ENCODE measurements at places on chromosomes 12 and 14.

GRCh38 chr14:96091941-96092411 is 52.8 kb downstream of the C14orf132 start:
- no peak for DNase-seq

DNA sequence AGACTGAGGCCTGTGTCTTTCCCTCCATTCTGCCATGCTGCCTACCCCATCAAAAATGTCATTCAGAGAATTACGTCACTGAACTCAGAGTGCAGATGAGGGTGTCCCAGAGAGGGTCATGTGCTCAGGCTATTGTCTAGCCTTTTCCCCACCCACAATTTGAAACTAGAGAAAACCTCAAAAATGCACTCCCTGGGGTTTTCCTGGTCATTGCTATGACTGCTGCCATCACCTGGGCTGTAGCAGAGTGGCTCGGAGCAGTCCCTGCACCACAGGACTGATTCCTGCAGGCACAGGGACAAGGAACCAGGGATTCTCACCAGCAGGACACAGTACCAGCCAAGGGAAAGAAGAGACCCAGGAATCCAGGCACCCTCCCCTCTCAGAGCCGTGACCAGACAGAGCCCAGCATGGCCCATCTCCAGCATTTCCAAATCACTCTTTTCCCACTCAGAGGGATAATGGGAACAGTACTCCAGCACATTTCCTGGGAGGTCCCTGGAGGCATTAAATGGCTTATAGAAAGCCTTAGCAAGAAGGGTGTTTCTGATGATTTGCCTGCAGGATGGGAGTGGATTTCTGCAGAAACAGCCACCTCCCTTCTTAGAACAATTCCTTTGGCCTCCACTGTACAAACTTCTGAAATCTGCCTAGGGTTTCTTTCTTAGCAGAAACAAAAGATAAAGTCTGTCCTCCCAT is 45.9 kb downstream of the VWF start:
- no peak for DNase-seq

GRCh38 chr14:102778338-102779083 is 1.3 kb downstream of the TRAF3 start:
- DNase-seq: peak; percentile 16

DNA sequence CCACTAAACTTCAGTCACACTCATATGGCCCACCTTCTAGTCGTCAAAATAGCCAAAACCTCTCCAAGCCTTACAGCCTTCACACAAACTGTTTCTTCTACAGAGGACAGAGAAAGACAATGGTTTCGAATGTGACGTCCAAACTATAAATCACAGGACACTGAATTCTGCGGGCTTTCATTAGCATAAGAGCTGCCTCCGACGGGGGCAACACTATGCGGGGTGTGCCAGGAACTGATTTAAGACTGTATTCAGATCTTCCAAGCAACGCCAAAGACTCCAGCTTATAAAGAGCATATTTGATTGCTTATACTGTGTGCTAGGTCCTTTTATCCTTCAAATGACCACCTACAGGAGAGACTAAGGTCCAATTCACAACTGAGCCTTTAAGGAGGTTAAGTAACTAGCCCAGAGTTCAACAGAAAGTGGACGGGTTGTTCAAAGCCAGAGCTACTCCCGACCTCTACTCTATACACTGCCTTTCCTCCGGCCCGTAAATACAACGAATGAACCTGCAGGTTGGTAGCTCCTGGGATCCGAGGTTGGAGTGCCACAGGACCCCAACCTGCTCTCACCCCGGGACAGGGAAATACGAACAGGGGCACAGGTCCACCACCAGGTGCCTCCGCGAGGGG is 575 bp downstream of the L2HGDH start:
- no peak for DNase-seq

GRCh38 chr14:22768947-22769346 is 2.5 kb downstream of the OXA1L start:
- DNase-seq: no peak

GRCh38 chr12:99670635-99671034 is 23.1 kb downstream of the GARIN6 start:
- no peak for DNase-seq

GRCh38 chr12:75020068-75020557 is 189.5 kb downstream of the KCNC2 start:
- DNase-seq: no peak

DNA sequence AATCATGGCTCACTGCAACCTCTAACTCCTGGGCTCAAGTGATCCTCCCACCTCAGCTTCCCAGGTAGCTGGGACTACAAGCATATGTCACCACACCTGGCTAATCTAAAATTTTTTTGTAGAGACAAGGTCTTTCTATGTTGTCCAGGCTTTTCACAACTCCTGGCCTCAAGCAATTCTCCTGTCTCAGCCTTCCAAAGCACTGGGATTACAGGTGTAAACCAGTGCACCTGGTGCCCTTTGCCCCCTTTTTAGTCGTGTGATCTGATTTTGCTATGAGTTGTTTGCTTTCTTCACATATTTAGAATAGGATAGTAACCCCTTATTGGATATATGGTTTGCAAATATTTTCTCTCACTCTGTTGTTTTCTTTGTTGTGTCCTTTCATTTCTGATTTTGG is 1.7 kb upstream of the RAD52 start:
- DNase-seq: no peak

DNA sequence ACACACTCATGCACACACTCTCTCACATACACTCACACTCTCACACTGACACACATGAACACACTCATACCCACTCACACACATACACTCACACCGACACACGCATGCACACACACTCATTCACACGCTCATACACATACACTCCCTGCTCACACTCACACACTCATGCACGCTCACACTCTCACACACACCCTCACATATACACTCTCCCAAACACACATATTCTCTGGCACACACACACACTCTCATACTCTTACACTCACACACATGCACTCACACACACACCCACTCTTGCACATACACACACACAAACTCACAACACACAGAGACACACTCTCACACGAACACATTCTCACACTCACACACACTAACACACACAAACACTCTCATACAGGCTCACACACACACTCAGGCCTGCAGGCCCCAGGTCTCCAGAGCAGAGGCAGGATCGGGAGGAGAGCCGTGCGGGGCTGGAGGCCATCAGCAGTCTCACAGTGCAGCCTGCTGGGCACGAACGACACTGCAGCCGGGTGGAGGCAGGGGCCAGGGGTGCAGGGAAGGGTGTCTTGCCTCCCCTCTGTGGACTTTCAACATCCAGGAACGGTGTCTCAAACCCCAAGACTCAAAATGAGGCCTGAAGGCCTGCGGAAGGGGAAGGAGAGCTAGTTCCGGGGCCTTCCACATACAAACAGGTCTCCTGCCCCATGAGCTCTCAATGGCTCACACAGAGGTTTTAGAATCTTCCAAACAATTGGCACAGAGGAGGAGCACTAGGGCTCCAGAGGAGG is 148.7 kb downstream of the ANO2 start:
- no peak for DNase-seq

GRCh38 chr14:23101213-23101970 is 3.4 kb downstream of the CIROP start:
- no peak for DNase-seq

- no peak for DNase-seq
These were observed 74.6 kb upstream of the CDKN3 start for GRCh38 chr14:54322246-54322645.

DNA sequence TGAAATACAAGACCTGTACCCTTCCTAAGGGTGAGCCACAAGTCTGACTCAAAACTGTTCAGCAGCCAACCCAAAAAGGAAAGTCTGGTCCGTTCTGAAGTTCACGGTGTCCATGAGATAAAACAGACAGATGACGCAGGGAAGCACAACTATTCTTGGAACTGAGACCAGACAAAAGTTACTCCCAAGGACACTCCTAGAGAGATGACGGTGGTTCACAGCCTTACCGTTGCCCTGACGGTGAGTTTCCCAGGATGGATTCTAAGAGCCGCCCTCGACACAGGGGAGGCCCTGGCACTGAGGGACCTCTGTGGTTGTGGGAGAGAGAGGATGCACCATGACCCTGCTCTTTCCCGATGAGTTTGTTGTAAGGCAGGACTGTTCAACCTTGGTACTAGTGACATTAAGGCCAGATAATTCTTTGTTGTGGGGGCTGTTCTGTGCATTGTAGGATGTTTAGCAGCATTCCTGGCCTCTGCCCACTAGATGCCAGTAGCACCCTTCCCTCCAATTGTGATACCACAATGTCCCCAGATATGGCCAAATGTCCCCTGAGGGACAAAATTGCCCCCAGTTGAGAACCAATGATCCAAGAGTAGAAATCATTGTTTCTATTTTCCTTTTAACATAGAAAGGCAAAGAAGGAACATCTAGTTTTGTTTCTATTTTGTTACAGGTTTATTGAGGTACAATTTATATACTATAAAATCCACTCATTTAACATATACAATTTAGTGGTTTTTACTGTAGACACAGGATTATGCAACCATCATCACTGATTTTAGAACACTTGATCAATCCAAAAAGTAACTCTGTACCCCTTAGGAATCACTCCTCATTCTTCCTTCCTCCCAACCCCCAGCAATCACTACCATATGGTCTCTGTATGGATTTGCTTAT is 23.0 kb downstream of the OR10P1 start:
- DNase-seq: no peak

DNA sequence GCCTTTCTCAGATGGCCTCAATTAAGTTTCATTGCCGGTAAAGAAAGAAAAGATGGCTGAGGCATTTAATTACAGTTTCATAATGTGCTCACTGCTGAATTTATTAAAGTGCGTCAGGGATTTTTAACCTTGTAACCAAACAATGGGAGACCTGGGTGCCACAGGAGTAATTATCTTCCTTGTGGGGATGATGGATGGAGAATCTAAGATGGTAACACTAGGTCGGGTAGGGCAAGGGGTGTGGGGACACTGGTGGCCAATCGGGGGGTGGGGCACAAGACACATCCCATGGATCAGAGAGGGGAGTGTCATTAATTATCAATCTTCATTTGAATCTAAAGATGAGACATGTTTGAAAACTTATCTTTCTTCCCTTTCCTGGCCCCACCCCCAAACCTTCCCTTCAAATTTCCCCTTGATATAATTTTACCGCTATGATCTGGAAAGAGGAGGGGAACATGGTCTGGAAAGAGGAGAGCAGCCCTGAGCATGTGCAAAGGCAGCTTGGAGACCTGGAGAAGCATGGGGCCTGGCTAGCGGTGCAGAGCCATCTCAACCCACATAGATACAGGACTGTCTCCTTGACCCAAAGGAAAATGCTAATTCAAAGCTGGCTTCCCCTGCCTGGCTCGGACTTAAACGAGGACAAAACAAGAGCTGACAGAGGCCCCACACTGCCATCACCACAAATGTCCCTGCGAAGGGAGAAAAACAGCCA is 231.3 kb upstream of the NOS1 start:
- DNase-seq: no peak

- no peak for DNase-seq
These were observed 119.1 kb downstream of the PHETA1 start for GRCh38 chr12:111249757-111250156.

- DNase-seq: no peak
These were observed 377.7 kb downstream of the GLT1D1 start for GRCh38 chr12:129230995-129231394.

DNA sequence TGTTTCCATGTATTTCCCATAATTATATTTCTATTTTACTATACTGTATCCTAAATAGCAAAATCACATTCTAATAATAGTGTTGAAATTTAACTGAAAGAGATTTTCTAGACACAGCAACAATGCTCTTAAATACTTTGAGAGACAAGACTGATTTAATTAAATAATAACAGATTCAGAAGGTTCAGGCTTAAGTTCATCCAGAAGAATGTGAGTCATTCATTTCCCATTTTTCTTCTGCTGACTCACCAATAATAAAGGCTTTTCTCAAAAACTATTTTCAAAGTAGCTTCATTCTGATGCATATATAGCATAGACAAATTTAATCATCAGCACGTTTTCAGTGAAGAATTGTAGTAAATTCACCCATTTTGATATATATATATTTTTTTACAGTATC is 481.4 kb downstream of the MDGA2 start:
- DNase-seq: no peak

- no peak for DNase-seq
These were observed 35.3 kb upstream of the CSRNP2 start for GRCh38 chr12:51118706-51119105.

DNA sequence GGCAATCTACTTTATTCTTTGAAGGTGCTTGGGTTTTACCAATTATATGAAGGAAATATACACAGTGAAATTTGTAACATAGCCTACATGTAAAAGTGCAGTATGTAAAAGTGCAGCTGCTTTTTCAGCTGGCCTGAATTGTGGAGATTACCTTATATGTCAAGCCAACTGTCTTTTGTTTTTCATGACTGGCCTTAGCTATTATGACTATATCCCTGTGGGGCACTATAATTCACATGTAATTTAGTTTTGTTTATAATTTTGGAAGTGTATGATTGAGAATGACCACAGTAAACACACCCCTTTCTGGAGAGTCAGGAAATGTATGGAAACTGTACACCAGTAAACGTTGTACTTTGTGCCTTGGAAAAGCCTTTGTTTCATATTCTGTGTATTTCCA is 435.0 kb upstream of the STXBP6 start:
- no peak for DNase-seq

- no peak for DNase-seq
These were observed 6.7 kb upstream of the NCOR2 start for GRCh38 chr12:124573839-124574786.

- no peak for DNase-seq
These were observed 407.9 kb upstream of the ATXN7L3B start for GRCh38 chr12:74129702-74130101.

- DNase-seq: no peak
These were observed 15.0 kb downstream of the CAPZA3 start for GRCh38 chr12:18752947-18753346.

DNA sequence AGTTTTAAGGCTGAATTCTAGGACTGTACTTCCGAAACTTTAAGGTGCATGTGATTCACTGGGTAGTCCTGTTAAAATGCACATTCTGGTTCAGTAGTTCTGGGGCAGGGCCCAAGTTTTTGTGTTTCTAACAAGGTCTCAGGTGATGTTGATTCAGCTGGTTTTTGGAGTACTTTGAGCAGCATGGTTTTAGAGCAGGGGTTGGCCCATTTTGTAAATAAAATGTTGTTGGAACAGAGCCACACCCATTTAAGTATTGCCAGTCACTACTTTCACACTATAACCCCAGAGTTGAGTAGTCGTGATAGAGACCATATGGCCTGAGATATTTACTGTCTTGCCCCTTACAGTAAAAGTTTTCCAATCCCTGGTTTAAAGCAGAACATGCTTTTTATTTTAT is 111.3 kb downstream of the SYNE2 start:
- DNase-seq: no peak

GRCh38 chr12:125454291-125454690 is 389.1 kb downstream of the AACS start:
- no peak for DNase-seq

GRCh38 chr12:41466802-41467201 is 278.7 kb downstream of the PDZRN4 start:
- DNase-seq: no peak
